ENCODE measurements at places on chromosomes 1 and 21. TPM values are rescaled to one million over a fixed set of nuclear protein-coding genes. Genes with fewer than 3 reads are reported as not detected.
A peak's percentile ranks its signal among the peaks of the same experiment; 100 is the strongest.

Gene CFHR4
- total RNA-seq, result not detected

GRCh38 chr1:28313702-28314546 lies 14.9 kb upstream of the MED18 start:
- DNase-seq, result peak; percentile 74

GRCh38 chr1:17520041-17520440 lies 19.5 kb upstream of the ARHGEF10L start:
- DNase-seq, result peak; percentile 91

DNA sequence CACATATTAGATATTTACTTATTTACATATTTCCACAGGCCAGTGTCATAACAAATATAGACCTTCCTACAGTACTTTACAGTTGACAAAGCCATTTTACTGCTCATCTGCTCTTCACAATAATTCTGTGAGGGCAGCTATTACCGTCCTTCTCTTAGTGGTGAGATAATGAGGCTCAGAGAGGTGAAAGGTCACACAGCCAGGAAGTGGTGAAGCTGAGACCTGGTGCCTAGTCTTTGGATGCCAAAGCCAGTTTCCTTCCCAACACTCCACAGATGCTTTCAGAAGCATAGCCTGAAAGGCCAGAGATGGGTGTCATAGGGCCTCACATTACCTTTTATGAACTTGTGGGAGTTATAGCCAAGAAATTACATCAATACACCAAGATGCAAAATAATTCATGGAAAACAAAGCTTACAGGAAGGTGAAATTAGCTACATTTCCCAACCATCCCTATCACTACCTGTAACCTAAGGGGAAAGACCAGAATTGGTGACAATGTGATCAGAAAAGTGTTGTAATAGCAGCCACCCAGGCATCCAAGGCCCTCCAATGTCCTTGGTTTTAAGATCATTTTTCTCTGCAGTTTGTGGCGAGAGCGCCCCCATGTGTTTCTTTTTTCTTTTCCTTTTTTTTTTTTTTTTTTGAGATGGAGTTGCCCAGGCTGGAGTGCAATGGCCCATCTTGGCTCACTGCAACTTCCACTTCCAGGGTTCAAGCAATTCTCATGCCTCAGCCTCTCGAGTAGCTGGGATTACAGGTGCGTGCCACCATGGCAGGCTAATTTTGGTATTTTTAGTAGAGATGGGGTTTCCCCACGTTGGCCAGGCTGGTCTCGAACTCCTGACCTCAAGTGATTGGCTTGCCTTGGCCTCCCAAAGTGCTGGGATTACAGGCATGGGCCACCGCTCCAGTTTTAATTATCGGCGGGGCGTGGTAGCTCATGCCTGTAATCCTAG lies 26.5 kb upstream of the RPL11 start:
- peak; percentile 29 for DNase-seq

GRCh38 chr1:221381910-221382623 lies 359.8 kb downstream of the DUSP10 start:
- no peak for DNase-seq

DNA sequence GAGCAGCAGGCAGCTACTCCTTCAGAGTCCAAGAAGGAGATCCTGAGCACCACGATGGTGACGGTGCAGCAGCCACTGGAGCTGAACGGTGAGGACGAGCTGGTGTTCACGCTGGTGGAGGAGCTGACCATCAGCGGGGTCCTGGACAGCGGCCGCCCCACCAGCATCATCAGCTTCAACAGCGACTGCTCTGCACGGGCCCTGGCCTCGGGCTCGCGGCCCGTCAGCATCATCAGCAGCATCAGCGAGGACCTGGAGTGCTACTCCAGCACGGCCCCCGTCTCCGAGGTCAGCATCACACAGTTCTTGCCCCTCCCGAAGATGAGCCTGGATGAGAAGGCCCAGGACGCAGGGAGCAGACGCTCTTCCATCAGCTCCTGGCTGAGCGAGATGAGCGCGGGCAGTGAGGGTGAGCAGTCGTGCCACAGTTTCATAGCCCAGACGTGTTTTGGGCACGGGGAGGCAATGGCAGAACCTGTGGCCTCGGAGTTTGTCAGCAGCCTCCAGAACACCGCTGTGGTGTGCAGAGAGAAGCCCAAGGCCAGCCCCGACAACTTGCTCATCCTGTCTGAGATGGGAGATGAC lies 531.8 kb downstream of the KIF26B start:
- no peak for DNase-seq

DNA sequence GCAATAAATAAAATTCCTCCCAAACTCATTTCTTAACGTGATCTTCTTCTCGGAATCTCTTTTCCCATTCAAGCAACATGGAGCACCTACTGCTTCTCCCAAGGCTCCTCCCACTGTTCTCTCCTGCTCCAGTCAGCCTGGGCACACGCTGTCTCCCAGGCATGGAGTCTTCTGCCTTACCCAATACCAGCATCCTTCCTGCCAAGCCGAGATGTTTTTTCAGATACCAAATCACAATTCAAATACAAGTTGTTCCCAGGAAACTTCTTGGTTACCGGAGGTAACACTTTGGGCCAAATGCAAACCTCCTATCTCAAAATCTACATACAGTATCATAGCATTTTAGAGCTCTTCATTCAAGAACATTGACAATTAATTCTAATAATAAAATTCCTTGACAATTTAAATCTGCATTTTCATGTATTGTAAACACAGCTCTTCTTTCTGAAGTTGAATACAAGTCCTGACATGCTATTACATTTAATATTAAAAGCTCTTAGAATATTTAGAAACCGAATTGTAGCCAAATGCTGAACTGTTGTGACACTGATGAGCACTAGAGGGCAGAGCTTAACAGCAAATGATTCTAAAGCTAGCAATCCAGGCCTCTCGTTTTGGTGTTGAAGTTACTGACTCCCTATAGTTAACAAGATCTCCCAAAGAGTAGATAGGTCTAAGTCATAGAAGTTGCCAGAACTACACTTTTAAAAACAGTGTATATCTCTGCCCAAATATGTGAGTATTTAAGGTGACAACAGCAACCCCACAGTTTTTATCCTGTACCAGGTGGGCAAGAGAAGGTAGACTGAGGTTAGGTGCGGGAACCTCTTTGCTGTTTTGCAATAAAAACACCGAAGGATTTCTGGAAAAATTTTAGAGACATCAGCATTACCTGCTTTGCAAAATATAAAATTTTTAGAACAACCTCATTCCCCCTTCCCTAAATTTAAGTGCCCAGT lies 52.3 kb downstream of the BCAR3 start:
- DNase-seq, result peak; percentile 89

- no peak for DNase-seq
These were observed 42.8 kb upstream of the CACNA1E start for GRCh38 chr1:181440510-181440909.

Gene TTLL10
- total RNA-seq, result 6.6 TPM

Gene ADGRB2
- total RNA-seq, result 1.2 TPM

- no peak for DNase-seq
These were observed 505 bp downstream of the ENTREP3 start for GRCh38 chr1:155254714-155255242.

- no peak for DNase-seq
These were observed 512.5 kb upstream of the LRRC7 start for GRCh38 chr1:69055194-69055593.

GRCh38 chr21:45631540-45631939 lies 12.0 kb upstream of the PCBP3 start:
- DNase-seq, result no peak

DNA sequence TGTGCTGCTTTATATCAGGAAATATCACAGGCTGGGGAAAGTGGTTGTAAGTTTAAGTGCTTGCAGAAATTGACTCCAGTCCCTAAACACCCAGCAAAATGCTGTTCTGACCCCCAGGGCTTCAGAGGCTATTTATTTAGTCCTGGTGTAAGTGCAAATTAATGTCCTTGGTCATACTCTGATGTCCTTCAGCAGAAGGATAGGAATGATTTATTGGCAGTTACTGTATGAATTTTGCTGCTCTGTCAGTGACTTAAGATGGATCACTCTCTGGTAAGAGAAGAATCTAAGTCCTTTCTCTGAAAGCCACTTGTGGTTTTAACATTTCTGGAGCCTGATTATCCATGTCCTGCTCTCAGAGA lies 21.9 kb downstream of the FAM20B start:
- no peak for DNase-seq

DNA sequence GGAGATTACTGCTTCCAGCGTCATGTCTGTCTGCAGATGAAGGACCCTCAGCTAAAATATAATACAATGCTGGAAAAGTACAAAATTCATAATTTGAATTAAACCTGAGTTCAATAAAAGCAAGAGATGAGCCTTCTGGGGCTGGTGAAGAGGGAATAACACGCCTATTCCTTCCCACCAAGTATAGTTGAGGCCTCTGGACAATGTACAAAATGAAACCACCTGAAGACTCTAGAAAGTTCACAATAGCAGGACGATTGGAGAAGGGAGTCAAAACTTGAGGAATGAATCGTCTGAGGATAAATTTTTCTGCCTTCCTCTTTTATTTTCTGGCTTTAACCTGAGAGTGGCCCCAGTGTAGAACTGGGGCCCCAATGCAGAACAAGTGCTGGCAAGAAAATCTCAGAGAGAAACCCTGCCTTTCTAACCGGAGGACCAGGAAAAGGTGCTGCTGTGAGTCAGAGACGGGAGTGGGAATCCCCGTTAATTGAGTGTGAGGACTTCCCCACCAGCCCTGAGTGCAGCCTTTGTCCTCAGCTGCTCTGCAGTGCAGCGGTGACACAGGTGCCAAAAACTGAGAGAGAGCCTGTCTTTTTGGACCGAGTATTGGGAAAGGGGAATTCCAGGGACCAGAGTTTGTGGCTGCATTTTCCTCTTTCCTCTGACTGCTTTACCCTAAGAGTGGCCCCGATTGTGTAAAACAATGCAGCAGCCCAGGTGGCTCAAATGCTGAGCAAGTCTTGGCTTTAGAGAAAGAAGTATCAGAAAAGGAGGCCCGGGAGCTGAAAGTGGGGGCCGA lies 264.9 kb downstream of the DYRK1A start:
- DNase-seq, result no peak

Gene MYOG
- total RNA-seq, result not detected

DNA sequence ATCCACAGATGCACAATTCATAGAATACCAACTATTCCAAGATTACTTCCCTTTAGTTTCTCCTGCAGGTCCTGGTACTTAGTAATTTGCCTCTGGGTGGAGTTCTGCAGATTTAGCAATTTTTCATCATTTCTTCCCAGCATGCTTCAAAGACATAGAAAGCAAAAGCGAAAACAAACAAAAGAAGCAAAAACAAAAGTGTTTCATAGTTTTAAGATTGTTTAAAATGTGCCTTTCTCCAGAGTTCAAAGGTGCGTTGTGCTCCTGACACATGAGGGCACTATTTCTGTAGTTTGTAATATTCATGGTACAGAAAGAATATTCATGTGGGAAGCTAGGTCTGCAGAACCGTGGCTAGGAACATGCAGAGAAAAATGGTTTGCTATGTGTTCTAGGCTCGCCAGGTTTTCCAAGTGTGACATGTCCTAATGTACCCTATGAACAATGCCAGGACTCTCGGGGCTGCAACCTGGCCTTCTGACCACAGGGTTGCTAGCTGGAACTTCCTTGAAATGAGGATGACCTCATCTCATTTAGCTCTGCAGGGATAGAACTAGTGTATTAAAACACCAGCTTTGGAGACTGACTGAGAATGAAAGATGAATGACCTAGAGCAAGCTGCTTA lies 30.0 kb upstream of the RCSD1 start:
- DNase-seq, result peak; percentile 22

Gene RPTN
- total RNA-seq, result not detected

GRCh38 chr1:172895050-172895460 lies 155.7 kb downstream of the TNFSF18 start:
- no peak for DNase-seq

DNA sequence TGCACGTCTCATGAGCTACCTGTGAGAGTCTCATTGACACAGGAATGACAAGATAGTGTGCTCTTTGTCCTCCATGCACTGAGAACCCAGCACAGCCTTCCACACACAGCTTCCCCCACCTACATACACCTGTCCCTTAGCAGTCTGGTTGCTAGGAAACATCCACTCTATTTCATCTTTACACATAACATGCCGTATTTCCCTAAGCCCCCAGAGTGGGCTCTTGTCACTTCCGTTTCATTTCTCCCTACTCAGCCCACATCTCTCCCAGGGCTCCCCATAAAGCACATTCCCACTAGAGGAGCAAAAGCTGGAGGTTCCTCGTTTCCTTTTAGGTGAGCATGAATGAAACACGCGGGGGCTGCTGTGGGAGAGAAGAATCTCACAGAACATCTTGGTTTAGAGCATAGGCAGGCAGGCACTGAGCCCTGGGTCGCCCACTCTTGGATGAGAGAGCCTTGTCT lies 137.1 kb downstream of the ETS2 start:
- DNase-seq, result no peak

Gene GPR137B
- 2.6 TPM for total RNA-seq

Data from HT-29 (cell line).